ENCODE measurements at places on chromosomes 12 and 14. TPM values are rescaled to one million over a fixed set of nuclear protein-coding genes. Genes with fewer than 3 reads are reported as not detected.

Gene CMKLR1
- polyA plus RNA-seq, result not detected

DNA sequence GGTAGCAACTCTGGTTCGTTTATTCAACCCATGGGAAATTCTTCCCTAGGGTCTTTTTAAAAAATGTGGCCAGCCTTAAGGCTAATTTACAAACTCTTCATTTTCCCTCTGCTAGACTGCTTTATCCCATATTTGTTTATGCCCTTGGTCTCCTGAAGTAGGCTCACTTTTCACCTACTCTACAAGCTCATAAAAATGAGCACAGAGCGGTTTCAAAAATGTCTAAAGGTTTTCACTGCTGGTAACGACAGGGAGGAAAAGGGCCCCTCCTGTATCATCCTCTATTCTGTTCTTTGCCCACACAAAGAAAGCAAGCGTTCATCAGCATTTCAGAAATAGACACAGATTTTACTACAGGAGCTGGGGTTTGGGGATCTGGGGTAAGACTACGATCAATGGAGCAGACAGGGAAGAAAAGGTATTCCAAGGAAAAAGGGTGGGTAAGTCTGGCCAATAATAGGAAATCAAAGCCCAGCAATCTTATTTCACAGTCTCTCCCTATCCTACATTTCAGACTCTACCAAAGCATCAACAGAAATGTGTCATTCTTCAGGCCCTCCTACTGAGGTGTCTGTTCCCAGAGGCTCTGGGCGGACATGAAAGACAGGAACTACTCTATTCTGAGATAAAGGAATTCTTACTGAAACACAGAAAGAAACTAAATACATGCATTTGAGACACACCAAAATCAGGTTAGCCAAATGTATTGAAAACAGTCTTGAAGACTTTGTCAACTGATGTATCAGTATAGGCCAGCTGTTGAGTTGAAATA, 86.4 kb downstream of the SPPL3 start:
- DNase-seq, result no peak

Gene RNF212B
- not detected for polyA plus RNA-seq

Gene IAPP
- polyA plus RNA-seq, result not detected

Gene C12orf50
- polyA plus RNA-seq, result not detected

DNA sequence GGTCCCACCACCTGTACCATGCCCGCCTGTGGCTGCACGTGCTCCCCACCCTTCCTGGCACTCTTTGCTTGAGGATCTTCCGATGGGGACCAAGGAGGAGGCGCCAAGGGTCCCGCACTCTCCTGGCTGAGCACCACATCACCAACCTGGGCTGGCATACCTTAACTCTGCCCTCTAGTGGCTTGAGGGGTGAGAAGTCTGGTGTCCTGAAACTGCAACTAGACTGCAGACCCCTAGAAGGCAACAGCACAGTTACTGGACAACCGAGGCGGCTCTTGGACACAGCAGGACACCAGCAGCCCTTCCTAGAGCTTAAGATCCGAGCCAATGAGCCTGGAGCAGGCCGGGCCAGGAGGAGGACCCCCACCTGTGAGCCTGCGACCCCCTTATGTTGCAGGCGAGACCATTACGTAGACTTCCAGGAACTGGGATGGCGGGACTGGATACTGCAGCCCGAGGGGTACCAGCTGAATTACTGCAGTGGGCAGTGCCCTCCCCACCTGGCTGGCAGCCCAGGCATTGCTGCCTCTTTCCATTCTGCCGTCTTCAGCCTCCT, 1.1 kb downstream of the INHBE start:
- DNase-seq, result peak; percentile 53

DNA sequence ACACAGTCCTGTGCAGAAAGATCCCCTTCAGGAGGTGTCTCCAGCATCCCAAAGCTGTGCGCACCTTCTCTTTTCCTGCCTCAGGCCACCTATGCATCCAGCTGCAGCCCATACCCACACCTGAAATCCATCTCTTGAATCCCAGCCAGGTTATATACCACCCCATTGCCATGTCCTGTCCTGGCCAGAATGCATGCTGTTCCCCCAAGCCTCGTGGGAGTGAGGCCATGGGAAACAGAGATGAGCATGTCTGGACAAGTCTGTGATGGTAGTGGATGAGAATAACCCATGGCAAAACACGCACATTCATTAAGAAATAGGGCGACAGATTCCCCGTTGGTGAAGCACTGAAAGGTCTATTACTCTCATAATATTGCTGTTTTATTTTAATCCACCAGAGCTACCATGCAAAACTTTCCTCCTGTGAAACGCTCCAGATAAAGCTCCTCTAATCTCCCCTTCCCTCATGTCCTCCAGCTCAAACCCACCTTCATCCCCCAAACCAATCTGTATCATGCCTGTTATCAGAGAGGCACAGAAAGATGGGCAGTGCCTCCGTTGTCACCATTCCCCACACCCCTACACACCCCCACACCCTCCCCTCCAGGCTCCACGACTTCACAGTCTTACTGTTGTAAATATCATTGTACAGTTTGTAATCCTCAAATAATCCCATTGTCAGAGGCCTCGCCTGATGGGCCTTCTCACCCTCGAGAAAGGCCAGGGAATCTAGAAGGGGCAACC, 97.5 kb upstream of the FKBP4 start:
- no peak for DNase-seq

- DNase-seq, result no peak
These were observed 1.4 kb downstream of the FZD10 start for GRCh38 chr12:130163461-130164215.

Gene IL23A
- polyA plus RNA-seq, result 0.31 TPM

- DNase-seq, result no peak
These were observed 17.7 kb upstream of the CALM1 start for GRCh38 chr14:90379106-90379505.

- DNase-seq, result no peak
These were observed 638.3 kb upstream of the TBX3 start for GRCh38 chr12:115322275-115322674.

Gene BRF1
- polyA plus RNA-seq, result 25.7 TPM

Data from A549 (cell line).